ENCODE measurements at places on chromosomes 5 and 9. TPM values are rescaled to one million over a fixed set of nuclear protein-coding genes. Genes with fewer than 3 reads are reported as not detected.

DNA sequence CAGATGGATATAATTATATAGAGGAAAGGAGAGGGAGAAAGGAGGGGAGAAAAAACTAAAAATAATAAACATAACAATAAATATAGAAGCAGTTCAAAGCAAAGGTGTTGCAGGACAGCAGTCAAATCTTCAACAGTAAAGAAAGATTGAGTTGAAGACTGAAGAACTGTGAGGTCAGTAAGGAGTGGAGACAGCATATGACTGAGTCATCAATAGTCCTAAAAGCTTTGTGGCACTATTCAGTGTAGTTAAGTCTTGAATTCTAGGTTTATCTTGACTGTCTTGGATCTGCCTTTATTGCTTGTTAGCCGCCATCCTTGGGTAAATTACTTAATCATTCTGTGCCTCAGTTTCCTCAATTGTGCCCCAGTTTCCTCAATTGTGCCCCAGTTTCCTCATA is 137.0 kb downstream of the MRPS30 start:
- H3K4me3 ChIP-seq, result no peak overlapping the region
- H3K27me3 ChIP-seq, result no peaks in the 10 kb centered on the region
- no peaks in the 10 kb centered on the region for H3K36me3 ChIP-seq
- H3K27ac ChIP-seq, result no peak overlapping the region

CYSTM1 gene
- total RNA-seq, result 25.0 TPM

SHROOM1 gene
- 5.7 TPM for total RNA-seq

DNA sequence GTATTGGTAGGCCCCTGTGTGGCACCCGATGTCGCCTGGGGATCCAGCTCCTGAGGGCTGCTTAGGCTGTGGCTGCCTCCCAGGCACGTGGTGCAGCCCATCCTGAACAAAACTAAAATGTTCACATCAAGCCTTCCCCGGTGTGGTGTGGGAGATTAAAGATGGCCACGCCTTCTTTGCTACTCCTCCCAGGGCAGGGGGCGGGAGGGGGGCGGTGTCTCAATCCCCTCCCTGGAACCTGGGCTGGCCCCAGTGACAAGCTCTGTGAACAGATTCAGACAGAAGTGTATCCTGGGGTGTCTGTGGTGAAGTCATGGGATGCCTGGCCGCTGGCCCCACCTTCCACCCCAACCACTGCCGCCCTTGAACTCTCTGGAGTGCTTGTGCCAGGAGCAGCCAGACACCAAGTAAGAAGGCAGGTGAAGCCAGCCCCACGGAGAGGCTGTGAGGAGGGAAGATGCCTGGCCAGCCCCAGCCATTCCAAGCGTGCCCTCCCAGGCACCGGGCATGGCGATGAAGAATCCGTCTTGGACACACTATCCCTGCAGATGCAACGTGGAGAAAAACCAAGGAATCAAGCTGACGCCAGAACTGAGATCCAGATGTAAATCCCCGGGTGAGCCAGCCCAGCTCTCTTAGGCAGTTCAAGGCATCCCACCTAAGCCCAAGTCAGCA is 75.8 kb downstream of the AK8 start:
- DNase-seq, result no peak
- H3K4me1 ChIP-seq, result peaks cover 1% of the 10 kb centered on the region
- no peaks in the 10 kb centered on the region for H3K27me3 ChIP-seq

DNA sequence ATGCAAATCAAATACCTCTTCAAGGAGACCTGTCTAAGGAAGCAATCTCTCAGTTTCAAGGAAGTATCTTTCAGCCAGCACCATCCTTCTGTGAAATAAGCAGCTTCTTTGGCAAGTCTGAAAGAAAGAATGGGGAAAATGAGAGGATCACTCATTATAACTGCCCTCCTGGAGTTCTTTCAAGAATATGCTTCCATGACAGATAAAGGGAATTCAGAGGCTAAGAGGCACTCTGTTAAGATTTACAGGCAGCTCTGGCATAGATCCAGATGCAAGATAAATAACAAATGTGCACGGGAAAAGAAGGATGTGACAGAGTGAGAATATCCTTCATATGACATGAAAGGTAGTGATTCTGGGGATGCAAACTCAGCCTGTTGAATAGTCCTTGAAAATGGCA is 348.2 kb upstream of the CCNG1 start:
- H3K27me3 ChIP-seq, result no peaks in the 10 kb centered on the region
- H3K27ac ChIP-seq, result no peak overlapping the region
- peaks cover 2% of the 10 kb centered on the region for H3K4me1 ChIP-seq
- no peak overlapping the region for H3K4me3 ChIP-seq
- no peaks in the 10 kb centered on the region for H3K36me3 ChIP-seq
- DNase-seq, result no peak

DNA sequence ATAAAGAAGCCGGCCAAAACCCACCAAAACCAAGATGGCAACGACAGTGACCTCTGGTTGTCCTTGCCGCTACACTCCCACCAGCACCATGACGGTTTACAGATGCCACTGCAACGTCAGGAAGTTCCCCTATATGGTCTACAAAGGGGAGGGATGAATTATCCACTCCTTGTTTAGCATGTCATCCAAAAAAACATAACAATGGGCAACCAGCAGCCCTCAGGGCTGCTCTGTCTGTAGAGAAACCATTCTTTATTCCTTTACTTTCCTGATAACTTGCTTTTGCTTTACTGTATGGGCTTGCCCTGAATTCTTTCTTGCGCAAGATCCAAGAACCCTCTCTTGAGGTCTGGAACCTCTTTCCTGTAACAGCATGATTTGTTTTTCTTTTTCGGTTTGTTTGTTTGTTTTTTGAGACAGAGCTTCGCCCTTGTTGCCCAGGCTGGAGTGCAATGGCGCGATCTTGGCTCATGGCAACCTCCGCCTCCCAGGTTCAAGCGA is 2.0 kb upstream of the UAP1L1 start:
- H3K27ac ChIP-seq, result no peak overlapping the region
- no peak for DNase-seq
- no peaks in the 10 kb centered on the region for H3K36me3 ChIP-seq
- no peak overlapping the region for H3K4me3 ChIP-seq

- H3K4me1 ChIP-seq, result no peaks in the 10 kb centered on the region
- no peak overlapping the region for H3K27ac ChIP-seq
- DNase-seq, result no peak
- H3K4me3 ChIP-seq, result no peak overlapping the region
Observed at GRCh38 chr5:93273176-93273575, 307.8 kb downstream of the NR2F1-AS1 start.

PPP2R2B gene
- 36.6 TPM for total RNA-seq

DNA sequence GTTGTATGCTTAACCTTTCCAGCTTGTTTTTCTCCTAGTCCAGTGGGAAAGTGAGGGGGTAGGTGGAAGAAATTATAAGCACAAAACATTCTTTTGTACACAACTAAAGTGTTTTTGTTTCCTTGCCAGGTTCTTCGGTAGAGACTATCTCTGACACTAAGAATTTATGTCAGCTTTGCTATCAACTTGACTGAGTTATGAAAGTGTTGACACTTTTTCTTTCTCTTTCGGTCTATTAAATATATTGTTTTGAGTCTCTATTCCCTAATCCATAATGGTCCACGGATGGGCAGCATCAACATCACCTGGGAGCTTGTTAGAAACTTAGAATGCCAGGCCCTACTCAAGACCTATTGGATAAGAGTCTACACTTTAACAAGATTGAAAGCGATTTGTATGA is 195.0 kb upstream of the ATP10B start:
- H3K4me1 ChIP-seq, result no peaks in the 10 kb centered on the region
- H3K4me3 ChIP-seq, result no peak overlapping the region
- H3K27me3 ChIP-seq, result no peaks in the 10 kb centered on the region
- no peaks in the 10 kb centered on the region for H3K36me3 ChIP-seq
- no peak for DNase-seq

- no peak overlapping the region for H3K27ac ChIP-seq
- no peaks in the 10 kb centered on the region for H3K36me3 ChIP-seq
- no peaks in the 10 kb centered on the region for H3K4me1 ChIP-seq
- no peak for DNase-seq
- no peaks in the 10 kb centered on the region for H3K27me3 ChIP-seq
Observed at GRCh38 chr5:6402939-6403338, 24.6 kb upstream of the MED10 start.

GPX8 gene
- total RNA-seq, result 55.5 TPM

GFI1B gene
- total RNA-seq, result 0.71 TPM

- no peak overlapping the region for H3K27ac ChIP-seq
- H3K36me3 ChIP-seq, result no peaks in the 10 kb centered on the region
- H3K27me3 ChIP-seq, result no peaks in the 10 kb centered on the region
- DNase-seq, result no peak
- no peak overlapping the region for H3K4me3 ChIP-seq
Observed at GRCh38 chr9:134390537-134390936, 64.3 kb downstream of the RXRA start.

DNA sequence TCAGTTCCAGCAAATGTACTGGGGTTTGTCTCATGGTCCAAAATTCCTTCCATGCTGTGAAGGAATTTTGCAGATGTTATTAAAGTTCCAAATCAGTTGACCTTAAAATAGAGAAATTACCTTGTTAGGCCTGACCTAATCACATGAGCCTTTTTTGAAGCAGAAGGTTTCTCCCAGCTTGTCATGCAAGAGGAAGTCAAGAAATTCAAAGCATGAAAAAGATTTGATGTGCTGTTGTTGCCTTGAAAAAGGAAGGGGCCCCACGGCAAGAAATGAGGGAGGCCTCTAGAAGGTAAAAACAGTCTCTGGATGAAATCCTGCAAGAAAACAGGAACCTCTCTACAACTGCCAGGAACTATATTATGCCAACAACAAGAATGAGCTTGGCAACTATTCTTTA is 24.2 kb upstream of the HAPLN1 start:
- H3K27me3 ChIP-seq, result no peaks in the 10 kb centered on the region
- H3K36me3 ChIP-seq, result no peaks in the 10 kb centered on the region
- no peak for DNase-seq
- H3K4me3 ChIP-seq, result no peak overlapping the region

All from H1 (cell line).